ENCODE measurements at places on chromosomes 7 and 10.

DNA sequence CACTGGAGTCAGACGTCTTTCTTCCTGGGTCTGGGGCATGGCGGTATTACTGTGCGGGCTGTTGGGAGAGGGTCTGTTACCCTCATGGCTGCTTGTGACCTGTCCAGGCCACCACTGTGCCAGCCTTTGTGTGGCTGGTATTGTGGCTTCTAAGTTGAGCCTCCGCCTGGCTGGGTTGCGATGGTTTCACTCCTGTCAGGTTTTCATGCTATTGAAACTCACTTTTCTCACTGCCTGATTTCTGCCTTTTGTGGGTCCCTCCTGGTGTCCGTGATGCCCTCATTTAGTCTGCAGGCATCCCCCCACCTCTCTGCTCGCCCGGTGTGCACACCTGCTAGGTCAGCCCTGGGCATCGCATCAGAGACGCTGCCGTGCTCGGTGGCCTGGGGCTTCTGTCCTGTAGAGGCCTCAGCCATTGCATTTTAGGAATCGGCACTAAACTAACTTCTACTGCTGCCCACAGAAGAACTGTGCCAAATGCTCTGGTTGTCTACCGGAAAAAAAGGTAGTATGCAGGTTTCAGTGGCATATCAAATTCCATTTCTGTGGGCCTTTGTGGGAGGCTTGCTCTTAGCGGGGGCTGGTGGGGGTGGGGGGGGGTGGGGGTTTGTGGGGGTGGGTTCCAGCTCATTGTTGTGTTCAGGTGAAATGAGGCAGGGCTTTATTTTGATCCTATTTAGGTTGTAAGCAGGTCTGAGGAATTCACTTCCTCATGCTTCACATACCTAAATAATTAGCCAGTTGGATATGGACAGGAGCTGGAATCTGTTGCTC, 64.3 kb downstream of the MGMT start:
- peak; percentile 71 for DNase-seq

- no peak for DNase-seq
Measured at GRCh38 chr7:139706837-139707236, 71.0 kb downstream of the HIPK2 start.

- no peak for DNase-seq
Measured at GRCh38 chr7:31642681-31643115, 44.3 kb upstream of the PPP1R17 start.

DNA sequence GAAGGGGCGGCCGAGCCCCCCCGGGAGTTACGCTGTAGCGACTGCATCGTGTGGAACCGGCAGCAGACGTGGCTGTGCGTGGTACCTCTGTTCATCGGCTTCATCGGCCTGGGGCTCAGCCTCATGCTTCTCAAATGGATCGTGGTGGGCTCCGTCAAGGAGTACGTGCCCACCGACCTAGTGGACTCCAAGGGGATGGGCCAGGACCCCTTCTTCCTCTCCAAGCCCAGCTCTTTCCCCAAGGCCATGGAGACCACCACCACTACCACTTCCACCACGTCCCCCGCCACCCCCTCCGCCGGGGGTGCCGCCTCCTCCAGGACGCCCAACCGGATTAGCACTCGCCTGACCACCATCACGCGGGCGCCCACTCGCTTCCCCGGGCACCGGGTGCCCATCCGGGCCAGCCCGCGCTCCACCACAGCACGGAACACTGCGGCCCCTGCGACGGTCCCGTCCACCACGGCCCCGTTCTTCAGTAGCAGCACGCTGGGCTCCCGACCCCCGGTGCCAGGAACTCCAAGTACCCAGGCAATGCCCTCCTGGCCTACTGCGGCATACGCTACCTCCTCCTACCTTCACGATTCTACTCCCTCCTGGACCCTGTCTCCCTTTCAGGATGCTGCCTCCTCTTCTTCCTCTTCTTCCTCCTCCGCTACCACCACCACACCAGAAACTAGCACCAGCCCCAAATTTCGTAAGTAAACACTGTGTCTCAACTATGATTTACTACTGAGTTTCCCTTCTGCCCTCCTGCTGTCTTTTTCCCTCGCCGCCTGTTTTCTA, 666 bp downstream of the NRG3 start:
- no peak for DNase-seq

DNA sequence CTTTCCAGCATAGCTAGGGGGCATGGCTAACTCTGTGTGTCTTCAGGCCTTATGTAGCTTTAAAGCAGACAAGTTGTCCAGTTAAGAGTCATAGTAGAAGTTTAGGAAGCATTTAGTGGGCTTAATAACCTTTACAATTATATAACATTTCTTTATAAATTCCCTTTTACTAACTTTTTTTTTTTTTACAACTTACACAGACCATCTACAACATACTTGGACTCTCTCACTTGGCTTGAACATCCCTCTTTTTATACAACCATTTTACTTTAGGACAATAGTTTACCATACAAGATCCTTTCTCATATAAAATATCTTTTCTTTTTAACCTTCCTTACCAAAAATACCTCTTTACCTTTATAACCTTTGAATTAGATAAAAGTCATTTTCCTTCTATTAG, 26.3 kb downstream of the SP4 start:
- no peak for DNase-seq

- no peak for DNase-seq
Measured at GRCh38 chr7:43749383-43749940, 9.0 kb upstream of the BLVRA start.

DNA sequence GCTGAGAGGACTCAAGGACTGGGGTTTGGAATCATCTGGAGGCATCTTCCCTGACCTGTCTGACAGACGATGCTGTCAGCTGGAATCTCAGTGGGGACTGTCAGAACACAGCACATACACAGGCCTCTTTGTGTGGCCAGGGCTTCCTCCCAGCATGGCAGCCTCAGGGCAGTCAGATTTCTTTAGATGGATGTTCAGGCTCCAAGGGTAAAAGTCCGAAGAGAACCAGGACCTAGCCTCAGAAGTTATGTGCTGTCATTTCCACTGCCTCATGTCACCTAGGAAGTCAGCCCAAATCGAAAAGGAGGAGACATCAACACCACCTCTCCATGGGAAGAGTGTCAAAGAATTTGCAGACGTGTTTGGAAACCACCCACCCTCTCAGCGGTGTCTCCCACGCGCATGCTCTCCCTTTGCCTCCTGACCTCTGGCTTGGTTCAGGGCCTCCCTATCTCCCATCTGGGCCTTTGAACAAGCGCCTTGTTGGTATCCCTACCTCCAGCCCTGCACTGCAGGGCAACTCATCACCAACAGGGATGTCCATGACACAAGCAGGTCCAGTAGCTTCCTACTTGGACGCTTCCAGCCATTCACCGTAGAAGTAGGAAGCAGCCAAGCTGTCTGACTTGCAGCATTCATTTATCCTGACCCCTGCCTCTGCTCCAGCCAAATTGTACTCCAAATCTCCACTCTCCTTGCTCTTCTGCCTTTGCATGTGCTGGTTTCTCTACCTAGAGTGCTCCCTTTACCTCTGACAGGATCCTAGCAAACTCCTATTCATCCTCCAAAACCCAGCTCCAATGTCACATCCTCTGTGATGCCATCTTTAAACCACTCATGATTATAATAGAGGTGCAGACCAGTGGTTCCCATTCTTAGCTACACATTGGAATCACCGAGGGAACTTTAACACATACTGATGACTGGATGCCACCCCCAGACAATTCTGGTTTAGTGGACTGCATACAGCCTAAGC, 121.6 kb downstream of the OAT start:
- DNase-seq = no peak

GRCh38 chr10:75108684-75109458, 2.6 kb upstream of the SAMD8 start:
- peak; percentile 45 for DNase-seq

- DNase-seq = no peak
Measured at GRCh38 chr7:135362871-135363270, 129.2 kb downstream of the STRA8 start.

DNA sequence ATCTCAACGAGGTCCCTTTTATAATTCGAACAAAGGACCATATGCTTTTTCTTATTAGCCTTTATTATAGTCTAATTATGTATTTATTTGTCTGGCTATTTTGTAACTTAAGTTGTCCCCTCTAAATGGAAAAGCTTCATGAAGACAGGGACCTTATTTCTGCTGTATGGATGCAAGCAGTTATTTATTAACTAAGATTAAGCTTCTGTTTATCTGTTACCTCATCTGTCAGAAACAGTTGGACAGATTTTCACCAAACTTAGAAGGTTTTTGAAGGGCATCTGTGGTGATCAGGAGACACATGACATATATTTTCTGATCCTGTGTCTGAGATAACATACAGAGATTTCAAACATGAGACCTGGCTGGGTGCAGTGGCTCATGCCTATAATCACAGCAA, 43.2 kb downstream of the KAT6B start:
- no peak for DNase-seq

- no peak for DNase-seq
Measured at GRCh38 chr7:156545979-156546378, 94.6 kb upstream of the RNF32 start.

DNA sequence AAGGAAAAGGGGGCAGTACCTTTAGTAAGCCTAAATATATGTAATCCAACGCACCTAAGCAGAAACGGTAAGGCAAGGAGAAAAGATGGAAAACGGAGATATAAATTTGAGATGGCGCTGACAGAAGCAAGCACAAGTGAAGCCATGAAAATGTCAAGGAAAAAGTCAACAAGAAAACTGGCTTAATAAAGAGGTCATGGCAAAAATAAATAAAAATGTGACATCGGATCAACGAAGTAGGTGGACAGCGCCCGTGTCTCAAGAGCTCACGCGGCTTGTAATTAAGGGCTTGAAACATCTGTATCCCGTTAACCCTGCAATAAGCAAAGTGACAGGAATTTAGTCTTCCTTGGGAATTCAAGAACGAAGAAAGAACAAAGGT, 611 bp downstream of the NDUFA5 start:
- DNase-seq = peak; percentile 73

- DNase-seq = no peak
Measured at GRCh38 chr10:47323636-47324296, 1.5 kb downstream of the GDF2 start.

GRCh38 chr10:104045151-104046089, 40.3 kb downstream of the COL17A1 start:
- DNase-seq = peak; percentile 89

- DNase-seq = peak; percentile 70
Measured at GRCh38 chr7:93622036-93623033, 47.8 kb upstream of the CALCR start.

- DNase-seq = peak; percentile 53
Measured at GRCh38 chr10:821322-821721, 110.2 kb downstream of the LARP4B start.

DNA sequence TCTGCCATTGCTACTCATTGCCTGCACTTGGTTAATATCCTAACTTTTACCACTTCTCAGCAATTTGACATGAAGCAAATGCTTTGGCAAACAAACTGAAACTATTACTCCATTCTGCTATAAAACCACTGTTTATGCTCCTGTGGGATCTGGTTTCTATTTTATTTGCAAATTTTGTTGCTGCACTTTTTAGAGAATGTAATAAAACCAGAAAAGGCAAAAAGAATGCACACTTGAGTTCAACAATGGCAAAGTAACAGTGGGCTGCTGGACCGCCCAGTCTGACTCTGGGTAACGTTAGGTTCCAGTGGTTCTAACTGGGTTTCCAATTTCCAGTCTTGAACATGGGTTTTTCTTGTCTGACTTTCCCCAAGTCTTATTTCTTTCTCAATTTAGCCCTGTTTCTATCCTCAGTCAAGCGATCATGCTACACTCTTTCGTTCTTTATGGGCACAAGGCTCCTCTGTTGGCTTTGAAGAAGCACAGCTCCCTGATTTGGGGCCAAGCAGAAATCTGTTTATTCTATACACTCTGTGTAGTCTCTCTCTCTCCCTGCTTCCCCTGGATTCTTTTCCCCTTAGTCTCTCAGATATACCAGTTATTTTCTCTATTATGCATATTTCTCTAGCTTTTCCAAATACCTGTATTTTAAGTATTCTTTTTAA, 129.2 kb upstream of the FAM3C start:
- no peak for DNase-seq

DNA sequence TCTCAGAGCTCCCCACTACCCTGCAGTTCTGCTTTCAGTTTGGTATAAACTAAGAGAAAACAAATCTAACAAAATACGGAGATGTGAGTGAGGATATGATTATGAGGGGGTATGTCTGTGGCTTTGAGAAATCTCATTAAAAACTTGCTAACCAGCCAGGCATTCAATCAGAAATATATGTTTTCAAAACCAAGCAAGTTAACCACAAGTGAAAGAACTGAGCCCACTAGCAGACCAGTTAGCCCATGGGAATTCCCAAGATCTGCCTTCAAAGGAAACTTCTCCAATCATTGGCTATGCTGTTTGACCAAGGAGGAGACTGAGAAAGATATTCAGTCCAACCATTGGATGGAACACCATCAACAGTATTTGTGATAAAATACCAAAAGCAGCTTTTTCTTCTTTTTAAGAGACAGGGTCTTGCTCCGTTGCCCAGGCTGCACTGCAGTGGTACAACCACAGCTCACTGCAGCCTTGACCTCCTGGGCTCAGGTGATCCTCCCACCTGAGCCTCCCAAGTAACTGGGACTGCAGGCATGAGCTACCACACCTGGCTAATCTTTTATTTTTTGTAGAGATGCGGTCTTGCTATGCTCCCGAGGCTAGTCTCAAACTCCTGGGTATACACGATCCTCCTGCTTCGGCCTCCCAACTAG, 41.2 kb downstream of the FGFR2 start:
- no peak for DNase-seq

DNA sequence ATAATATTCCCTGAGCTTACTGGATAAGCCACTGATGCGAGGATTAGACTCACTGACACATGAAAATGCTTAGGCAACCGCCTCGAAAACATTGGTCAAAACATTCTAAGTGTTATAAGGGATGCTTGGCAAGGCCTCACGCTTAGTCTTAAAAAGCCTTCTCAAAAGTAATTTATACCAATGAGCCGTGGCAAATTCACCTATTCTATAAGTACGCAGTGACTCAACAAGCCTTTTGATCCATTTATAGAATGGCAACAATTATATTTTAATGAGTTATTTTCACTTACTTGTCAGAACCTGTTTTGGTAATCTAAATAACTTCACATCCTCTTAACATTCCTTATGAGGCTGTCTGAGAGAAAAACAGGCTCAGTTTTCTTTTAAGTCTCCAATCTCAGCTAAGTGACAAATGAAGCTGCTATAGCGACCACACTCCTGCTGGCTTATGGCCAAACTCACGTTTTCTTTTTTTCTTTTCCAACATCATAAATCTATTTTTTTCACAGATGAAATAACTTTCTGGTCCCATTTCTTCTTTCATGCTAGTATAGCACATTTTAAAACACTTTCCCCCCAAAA, 121.2 kb upstream of the AFAP1L2 start:
- no peak for DNase-seq
